DMS53 (cell line): ENCODE measurements at places on chromosomes 5 and 9.
A peak's percentile ranks its signal among the peaks of the same experiment; 100 is the strongest.

- DNase-seq = peak; percentile 42
Observed at GRCh38 chr9:71767776-71768321, 464 bp downstream of the CEMIP2 start.

- DNase-seq = no peak
Observed at GRCh38 chr5:57850109-57850508, 367.5 kb upstream of the ACTBL2 start.

- DNase-seq = peak; percentile 4
Observed at GRCh38 chr9:90778746-90779145, 22.9 kb upstream of the SYK start.

DNA sequence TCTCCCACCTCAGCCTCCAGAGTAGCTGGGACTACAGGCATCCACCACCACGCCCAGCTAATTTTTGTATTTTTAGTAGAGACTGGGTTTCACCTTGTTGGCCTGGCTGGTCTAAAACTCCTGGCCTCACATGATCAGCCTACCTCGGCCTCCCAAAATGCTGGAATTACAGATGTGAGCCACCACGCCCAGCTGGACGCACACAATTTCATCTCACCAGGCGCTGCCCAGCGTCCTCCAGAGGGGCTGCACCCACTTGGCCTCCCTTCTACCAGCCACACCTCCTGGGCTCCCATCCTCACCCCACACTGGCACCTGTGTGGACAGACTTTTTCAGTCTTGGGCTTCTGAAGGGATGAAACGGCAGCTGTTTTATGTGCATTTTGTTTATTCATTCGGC lies 3.8 kb upstream of the EXOC3 start:
- no peak for DNase-seq

DNA sequence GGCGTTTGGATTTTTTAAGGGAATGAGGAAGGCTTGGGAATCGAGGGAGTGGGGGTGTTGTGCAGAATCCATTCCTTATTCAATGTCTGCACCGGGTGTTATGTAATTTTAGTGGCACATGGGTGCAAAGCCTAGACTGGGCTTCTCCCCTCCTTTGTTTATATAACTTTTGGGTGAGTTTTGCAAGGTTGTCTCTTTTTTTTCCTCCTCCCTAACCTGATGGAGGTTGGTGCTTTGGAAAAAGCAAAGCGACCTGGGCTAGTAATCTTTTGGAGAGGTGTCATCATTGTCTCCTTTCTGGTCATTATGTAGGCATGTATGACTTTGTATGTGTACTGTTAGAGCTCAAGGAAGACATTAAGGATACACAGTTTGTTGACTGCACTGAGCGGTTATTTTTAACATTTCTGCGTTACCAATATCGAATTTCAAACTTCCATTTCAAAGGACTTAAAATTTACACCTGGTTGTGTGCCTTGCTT lies 3.1 kb downstream of the SMARCA2 start:
- DNase-seq = no peak

DNA sequence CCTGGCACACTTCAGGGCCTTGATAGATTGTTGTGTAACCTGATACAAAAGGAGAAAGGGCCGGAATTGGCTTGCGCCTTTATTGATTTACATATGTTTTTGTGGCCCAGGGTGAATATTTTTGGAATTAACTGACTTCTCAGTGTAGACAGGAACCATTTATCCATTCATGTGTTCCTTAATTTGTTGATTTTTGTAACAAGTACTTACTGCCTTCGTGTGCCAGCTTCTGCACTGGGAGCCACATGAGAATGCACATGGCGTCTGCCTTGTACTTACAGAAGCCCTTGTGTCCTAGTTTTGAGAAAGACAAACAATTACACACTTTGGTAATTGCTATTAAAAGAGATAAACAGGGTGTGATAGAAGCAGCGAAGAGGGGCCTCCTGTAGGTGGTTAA lies 26.4 kb downstream of the EHMT1 start:
- DNase-seq = no peak

- DNase-seq = no peak
Observed at GRCh38 chr5:175603987-175604739, 53.7 kb upstream of the HRH2 start.

GRCh38 chr5:158264264-158264663 lies 405.3 kb upstream of the CLINT1 start:
- DNase-seq = no peak

DNA sequence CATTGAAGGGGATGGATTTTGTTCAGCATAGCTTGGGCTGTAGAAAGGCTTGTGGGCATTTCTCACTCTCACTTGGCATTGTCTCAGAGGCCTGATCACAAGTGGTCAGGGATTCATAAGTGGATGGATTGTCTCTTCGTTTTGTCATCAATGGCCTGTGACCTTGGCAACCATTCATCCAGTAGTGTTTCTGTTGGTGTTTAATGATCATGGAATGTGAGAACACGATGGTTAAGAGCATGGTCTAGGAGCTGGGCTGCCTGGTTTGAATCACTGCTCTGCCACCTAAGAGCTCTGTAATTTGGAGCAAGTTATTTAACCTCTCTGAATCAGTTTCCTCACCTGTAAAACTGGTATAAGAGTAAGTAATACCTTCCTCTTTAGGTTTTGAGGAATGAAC lies 430.1 kb upstream of the MEF2C start:
- DNase-seq = peak; percentile 68

GRCh38 chr9:112174222-112174964 lies 704 bp downstream of the SUSD1 start:
- DNase-seq = peak; percentile 72

- DNase-seq = no peak
Observed at GRCh38 chr9:121735065-121735792, 83.8 kb downstream of the DAB2IP start.

GRCh38 chr5:60332244-60333004 lies 367.5 kb downstream of the DEPDC1B start:
- peak; percentile 53 for DNase-seq

DNA sequence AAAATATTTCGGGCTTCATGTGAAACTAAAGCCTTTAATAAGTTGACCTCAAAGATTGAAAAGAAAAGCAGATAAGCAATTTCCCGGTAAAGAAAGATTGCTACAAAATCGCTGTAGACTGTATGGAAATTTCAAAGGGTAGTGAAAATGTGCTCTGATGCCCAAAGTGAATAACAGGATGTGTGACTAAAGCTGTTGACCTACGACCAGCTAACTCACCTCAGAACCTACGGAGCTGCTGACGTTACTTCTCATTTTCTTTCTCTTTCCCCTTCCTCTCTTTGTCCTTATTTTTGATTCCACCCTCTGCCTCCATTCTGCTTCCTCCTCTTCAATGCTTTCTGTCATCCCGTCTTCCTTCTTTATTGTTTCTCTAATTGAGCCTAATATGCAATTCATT lies 103.2 kb downstream of the PDE4D start:
- DNase-seq = no peak

DNA sequence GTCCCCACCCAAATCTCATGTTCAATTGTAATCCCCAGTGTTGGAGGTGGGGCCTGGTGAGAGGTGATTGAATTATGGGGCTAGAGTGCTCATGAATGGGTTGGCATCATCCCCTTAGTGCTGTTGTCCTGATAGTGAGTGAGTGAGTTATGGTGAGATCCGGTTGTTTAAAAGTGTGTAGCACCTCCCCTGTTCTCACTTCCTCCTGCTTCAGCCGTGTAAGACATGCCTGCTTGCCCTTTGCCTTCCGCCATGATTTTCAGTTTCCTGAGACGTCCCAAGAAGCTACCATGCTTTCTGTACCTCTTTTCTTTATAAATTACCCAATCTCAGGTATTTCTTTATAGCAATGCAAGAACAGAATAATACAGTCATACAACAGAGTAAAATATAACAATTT lies 742 bp upstream of the LECT2 start:
- DNase-seq = no peak

DNA sequence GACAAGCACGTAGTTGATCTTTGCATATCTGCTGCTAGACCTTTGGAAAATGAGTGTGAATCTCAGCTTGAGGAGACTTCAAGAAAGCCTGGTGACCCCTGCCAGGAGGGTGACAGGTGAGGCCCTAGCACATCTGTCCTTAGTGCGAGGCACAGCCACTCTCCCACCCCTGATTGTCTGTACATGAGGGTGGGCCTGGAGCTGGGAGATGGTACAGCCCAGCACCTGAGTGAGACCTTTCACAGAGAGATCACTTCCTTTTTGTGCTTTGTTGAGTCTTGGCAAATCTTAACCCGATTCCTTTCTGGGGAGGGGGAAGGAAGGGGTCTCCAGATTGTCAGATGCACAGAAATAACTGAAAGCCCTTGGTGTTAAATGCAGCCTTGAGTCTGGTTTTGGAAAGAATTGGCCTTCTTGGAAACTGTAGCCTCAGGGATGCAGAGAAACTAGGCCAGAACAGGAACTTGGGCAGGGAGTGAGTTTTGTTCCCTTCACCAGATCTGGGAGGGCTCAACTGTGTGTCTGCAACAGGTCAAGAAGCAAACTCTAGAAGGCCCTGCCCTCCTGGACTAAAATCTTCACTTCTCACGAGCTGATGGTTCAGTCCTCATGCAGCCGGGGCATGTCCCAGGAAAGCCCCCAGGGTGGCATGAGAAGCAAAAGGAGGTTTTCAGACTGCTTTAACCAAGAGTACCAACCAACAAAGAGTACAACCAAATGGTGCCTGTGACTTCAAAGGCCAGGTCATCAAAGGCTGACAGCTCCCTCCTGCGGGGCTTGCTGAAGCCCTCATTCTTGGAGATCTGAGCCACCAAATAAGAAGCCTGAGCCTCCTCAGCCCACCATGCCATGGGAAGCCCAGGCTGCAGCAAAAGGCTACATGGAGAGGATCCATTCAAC lies 20.8 kb upstream of the SEMA4D start:
- DNase-seq = no peak

- no peak for DNase-seq
Observed at GRCh38 chr9:18976709-18977531, 56.1 kb downstream of the SAXO1 start.

DNA sequence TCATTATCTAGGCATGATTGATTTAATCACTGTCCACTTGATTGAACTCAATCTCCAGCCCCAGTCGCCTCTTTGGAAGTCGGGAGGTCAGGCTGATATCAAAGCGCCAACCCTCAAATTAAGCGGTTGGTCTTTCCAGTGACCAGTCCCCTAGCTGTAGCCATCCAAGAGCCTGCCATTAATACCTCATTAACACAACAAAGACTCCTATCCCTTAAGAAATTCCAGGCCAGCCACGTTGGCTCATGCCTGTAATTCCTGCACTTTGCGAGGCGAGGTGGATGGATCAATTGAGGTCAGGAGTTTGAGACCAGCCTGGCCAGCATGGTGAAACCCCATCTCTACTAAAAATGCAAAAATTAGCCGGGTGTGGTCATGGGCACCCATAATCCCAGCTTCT lies 27.4 kb upstream of the GCNT1 start:
- DNase-seq = no peak

- DNase-seq = no peak
Observed at GRCh38 chr5:61965490-61965889, 340.5 kb upstream of the KIF2A start.

GRCh38 chr5:179284751-179285631 lies 60.3 kb downstream of the ADAMTS2 start:
- DNase-seq = no peak

GRCh38 chr5:124131466-124131865 lies 615.0 kb downstream of the ZNF608 start:
- no peak for DNase-seq

DNA sequence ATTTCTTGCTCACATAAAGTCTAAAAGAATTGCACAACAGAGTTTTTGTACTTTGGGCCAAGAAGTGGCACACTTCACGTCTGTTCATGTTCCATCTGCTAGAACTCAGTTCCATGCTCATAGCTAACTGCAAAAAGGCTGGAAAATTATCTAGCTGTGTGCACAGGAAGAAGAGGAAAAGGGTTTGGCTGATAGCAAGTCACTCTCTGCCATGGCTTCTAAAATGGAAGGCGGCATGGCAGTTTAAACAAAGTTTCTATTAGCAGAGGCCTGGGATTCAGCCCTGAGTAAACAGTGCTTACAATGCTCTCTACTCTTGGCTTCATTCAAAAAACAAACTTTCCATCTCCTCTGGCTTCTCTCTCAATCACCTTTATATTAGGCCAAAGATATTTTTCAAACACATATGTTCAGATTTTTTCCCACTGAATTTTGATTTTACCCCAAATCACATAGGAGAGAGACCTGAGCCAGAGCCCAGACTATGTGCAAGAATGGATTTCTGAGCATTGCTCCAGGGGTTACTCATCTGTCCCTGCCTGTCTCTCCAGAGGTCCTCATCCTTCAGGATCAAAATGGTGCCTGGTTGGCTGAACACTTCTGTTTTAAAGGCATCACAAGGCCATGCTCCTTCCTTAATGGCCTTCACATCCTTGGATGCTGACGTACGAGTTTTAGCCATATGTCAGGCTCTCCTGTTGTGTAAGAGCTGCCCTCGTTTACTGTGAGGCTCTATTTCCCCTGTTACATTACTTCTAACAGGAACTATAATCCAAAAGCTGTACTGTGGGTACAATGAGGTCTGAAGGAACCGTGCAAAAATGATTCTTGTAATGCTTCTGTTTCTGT lies 226.6 kb downstream of the SAXO1 start:
- peak; percentile 4 for DNase-seq

GRCh38 chr9:105255421-105255820 lies 11.0 kb downstream of the SLC44A1 start:
- DNase-seq = no peak

GRCh38 chr5:493119-493701 lies 31.0 kb downstream of the SLC9A3 start:
- DNase-seq = peak; percentile 60

DNA sequence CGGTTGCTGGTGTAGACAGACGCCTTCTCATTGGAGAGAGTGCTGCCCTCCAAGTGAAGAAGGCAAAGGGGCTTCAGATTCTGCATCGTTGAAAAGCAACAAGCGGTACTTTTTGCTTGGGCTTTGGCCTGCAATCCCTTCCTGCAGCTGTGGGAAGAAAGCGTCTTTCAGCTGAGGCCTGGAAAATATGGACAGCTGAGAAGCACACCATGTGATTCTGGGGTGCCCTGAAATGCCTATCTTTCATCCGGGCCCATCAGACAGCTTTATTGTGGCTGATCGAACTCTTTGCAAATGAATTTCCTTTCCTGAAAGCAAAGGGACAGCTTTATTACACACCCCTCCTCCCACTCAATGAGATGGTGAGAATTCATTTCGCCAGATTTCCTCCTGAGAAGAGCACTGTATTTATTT lies 74.0 kb downstream of the NSG2 start:
- no peak for DNase-seq

DNA sequence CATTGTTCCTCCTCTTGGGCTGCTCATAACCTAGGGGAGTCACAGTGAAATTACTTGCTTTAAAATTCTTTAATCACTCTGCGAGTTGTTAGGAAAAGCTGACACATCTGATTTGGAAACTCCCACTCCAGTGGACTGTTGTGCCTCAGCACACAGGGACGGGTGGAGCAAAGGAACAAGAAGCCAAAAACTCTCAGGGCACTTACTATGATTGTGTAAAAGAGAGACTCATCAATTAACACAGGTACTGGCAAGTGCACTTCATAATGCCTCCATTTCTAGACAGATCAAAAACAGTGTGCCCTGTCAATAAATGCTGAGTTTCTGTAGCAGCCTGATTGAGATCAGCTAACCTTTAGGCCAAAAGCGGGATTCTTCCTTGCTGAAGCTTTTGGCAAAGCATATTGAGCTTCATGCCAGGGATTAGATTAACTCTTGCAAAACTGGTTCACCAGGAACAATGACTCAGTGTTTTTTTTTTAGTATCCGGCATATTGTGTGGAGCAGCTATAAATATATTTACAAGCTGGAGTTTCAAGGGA lies 55.9 kb downstream of the TMC1 start:
- peak; percentile 74 for DNase-seq
